Activated CD4-positive, alpha-beta T cell treated with anti-CD3 and anti-CD28 coated beads for 4 hours (primary cell): ENCODE measurements at places on chromosomes 3 and 15.

GRCh38 chr3:127217596-127218453 is 24.9 kb downstream of the PRR23E start:
- DNase-seq = no peak

DNA sequence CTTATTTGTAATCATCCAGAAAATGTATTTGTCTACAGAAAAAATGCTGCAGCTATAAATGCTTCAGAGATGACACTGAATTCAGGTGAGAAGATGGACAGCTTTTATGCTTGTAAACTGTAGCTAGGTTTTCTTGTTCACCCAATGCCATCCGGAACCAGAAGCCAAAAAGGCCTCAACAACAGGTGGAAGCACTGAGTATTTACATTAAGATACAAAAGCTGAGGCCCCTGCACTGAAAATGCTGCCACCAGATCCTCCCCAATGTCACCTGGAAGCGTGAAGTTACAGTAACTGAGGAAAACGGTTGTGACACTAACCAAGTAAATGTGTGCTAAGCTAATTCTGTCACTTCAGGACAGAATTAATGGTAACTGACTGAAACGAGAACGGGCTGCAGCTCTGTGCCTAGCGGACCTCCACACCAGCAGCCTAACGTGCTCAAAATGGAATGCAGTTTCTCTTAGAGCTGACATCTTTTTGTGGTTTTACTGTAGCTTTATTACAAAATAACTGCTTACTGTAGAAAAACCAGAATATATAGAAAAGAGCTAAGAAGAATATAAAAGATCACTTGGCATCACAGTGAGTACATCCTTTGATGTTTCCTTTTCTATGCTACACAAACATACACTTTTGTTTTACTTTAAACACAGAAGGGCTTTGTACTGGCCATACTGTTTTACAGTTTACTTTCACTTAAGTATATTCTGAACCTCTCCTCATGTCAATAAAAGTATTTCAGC is 7.6 kb downstream of the CHSY1 start:
- DNase-seq = no peak

GRCh38 chr3:11810276-11810675 is 36.4 kb downstream of the TAMM41 start:
- DNase-seq = no peak

DNA sequence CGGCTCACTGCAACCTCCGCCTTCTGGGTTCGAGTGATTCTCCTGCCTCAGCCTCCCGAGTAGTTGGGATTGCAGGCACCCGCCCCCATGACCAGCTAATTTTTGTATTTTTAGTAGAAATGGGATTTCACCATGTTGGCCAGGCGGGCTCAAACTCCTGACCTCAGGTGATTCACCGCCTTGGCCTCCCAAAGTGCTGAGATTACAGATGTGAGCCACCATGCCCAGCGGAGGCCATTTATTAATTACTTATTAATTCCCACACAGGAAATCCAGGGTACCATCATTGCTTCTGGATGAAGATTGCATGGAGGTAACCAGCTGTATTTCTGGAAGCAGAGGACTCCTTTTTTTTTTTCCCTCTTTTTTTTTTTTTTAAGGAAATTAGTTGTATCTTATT is 37.8 kb downstream of the MAP4 start:
- no peak for DNase-seq

GRCh38 chr3:152269056-152269830 is 514 bp downstream of the MBNL1 start:
- peak; percentile 48 for DNase-seq

GRCh38 chr3:36444909-36445308 is 64.6 kb downstream of the STAC start:
- DNase-seq = no peak

GRCh38 chr15:89928421-89928820 is 15.7 kb upstream of the ARPIN start:
- no peak for DNase-seq

- no peak for DNase-seq
Measured at GRCh38 chr3:1942781-1943180, 155.9 kb upstream of the CNTN4 start.

DNA sequence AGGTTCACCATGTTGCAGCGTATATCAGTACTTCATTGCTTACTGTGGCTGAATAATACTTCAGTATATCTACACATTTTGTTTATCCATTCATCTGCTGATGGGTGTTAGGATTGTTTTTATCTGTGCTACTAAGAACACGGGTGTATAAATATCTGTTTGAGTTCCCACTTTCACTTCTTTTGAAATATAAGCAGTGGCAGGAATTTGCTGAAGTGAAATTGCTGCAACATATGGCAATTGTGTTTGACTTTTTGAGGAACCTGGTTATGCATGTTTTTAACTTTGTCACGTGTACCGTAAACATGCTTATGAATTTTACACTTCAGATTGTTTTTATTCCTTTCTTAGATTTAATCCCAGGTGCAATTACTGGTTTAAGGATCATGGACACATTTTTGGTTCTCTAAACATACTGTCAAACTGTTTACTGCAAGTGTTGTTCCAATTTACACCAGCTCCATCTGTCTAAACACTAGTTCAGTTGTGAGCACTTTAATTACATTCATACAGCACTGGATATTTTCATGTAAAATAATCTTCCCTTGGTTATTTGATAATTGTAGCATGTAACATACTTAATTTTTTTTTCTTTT is 23.1 kb downstream of the TRAK1 start:
- no peak for DNase-seq

- DNase-seq = no peak
Measured at GRCh38 chr15:59764775-59765174, 75.7 kb upstream of the BNIP2 start.

DNA sequence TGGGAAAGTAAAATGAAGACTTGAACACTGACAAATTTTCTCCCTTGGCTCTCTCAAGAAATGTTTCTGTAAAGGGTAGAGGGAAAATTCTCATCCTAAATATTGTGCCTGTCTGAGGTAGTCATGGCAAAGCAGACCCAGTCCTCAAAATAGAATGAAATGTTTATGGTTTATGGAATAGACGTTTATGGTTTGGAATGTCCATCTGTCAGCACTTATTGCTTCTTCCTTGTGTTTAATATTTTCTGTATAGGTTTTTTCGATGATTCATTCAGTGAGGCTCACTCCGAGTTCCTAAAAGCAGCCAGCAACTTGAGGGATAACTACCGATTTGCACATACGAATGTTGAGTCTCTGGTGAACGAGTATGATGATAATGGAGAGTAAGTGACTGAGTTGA is 13.9 kb downstream of the ELL3 start:
- DNase-seq = no peak

GRCh38 chr3:25531971-25532370 is 103.9 kb downstream of the RARB start:
- no peak for DNase-seq

- DNase-seq = no peak
Measured at GRCh38 chr15:101031213-101031612, 112.1 kb downstream of the LRRK1 start.

GRCh38 chr3:134239538-134239937 is 11.1 kb downstream of the RYK start:
- DNase-seq = no peak

- no peak for DNase-seq
Measured at GRCh38 chr15:60835974-60836373, 357.0 kb upstream of the ICE2 start.

- DNase-seq = no peak
Measured at GRCh38 chr3:27426926-27427325, 57.3 kb downstream of the SLC4A7 start.

GRCh38 chr15:73389539-73389938 is 20.8 kb upstream of the HCN4 start:
- no peak for DNase-seq

DNA sequence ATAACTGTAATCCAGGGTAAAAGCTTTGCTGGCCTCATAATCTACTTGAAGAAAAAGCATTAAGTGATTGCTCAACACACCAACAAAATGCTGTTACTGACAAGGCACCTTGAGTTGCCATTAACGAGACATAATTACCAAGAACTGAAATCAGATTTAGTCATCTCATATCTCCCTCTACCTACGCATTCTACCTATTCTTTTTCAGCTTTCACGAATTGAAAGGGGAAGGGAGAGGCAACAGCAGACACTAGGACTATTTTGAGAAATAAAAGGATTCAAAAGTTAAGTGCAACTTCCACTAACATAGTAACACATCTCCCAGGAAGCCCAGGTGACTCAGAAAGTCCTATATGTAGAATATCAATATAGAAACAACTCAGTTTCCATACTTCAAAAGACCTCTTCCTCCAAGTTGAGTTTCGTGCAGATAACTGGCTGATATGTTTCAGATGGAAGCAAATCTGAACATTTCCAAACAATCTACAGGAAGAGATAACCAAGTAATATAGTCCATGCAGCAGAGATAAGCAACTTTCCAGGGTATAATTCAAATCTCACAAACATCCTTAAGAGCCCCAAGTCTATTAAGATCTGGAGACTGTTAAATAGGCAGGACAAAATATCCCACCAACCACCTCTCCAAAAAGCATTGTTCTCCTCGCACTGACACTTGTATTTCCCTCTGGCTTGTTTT is 1.9 kb downstream of the OSBPL10 start:
- DNase-seq = no peak

DNA sequence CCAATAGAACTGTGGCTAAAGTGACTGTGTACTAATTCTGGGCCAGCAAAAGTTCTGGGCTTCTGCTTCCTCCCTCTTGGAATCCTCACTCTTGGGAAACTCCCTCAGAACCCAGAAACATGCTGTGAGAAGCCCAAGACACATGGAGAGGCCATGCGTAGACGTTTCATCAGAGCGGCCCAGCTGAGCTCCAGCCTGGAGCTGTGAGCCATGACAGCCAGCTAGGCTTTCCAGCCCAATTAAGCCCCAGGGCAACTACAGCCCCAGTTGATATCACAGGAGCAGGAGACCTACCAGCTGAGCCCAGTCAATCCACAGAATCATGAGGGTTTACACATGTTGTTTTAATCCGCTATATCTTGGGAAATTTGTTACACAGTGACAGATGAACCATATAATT is 43.6 kb upstream of the CNOT10 start:
- no peak for DNase-seq

DNA sequence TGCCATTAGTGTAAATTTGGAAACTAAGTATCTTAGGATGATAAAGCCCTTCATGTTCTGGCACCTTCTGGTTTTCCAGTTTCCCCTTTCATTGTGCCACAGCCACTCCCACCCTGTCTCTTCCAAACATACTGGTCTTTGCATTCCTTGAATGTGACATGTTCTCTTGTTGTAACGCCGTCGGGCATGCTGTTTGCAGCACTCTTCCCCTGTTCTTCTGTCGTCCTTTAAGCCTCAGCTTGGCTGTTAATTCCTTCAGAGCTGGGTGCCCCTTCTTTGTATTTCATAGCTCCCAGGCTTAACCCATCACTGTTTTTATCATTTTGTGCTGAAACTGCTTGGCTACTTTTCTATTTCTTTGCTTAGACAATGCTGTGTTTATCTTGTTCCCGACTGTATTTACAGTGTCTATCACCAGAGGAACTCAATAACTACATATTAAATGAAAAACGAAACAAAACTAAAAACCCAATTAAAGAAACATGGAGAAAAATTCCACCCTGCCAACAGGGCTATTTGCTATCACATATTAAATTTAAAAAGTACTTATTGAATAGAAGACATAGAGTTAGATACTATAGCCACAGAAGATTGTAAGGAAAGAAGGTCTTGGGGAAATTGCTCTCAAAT is 95.4 kb upstream of the KCNAB1 start:
- DNase-seq = no peak

DNA sequence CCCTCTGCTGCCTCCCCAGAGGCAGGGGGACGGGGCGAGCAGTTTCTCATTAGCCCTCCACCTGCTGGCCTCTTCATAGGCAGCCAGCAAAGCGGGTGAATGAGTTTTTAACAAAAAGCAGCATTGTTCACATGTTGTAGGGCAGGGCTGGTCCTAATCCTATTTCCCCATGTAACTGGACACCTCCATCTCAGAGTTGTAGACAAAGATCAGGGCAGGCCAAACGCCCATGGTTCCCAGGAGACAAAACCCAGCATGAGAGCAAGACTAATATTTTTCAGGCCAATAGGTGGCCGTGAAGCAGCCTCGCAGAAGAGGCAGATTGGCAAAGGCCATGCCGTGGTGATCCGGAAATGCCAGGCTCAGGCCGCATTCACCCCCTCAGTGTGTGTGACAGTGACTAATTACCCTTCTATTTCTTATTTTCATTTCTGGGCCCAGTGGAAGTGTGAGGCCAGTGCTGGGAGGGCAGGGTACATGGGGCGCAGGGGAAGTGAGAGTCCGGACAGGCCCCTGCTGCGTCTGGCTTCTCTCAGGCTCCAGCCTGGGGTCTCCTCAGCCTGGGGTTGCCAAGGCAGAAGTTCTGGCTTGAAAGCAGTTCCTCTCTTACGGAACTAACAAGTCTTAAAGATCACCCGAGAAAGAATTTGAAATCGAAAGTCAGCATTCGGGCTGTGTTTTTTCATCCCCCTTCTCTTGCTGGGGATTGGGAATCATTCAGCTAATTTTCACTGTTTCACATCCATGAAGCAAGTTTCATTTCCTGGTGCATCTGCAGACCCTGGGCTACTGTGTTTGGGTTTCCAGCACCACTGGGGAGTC is 64.8 kb downstream of the BOC start:
- no peak for DNase-seq

DNA sequence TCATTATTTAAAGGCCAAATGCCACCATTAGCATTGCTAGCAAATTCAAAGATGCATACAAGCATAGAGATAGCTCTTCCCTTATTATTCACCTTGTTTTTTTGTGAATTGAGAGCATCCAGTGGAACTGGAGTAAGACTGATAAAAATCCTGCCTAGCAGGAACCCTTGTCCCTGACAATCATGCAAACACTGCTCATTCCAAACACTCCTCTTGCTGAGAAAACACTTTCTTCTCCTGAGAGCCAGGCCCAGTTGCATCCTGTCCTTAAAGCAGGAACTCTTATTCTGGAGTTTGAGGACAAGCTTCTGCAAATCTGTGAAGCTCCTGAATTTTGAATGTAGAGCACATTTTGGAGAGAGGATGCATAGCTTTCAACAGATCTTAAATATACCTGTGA is 49.3 kb upstream of the KCNMB2 start:
- DNase-seq = no peak
